ENCODE measurements at places on chromosomes 3 and 15. TPM values are rescaled to one million over a fixed set of nuclear protein-coding genes. Genes with fewer than 3 reads are reported as not detected.

Gene ATP13A5
- 0.55 TPM for polyA plus RNA-seq

DNA sequence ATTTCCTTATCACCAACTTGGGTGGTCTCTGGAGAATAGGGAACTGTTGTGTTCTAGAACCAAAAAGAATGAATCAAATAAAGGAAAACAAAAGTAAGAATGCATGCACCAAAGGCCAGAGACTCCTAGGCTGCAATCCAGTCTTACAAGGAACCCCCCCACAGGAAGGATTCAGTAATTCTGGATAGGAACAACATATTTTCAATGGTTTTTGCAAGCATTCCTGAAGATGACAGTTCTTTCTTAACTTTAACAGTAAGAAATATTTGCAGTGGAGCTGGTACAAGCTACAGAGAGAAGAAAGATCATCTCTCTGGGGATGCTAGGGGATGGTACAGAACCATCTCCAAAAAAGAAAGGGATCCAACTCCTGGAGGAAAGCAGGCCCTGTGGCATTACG lies 116.2 kb upstream of the CHRM5 start:
- DNase-seq = no peak

GRCh38 chr3:58325525-58325992 lies 7.1 kb upstream of the PXK start:
- no peak for DNase-seq

- no peak for DNase-seq
These were observed 3.1 kb downstream of the GP5 start for GRCh38 chr3:194395778-194396538.

Gene ELL3
- polyA plus RNA-seq = 5.6 TPM

DNA sequence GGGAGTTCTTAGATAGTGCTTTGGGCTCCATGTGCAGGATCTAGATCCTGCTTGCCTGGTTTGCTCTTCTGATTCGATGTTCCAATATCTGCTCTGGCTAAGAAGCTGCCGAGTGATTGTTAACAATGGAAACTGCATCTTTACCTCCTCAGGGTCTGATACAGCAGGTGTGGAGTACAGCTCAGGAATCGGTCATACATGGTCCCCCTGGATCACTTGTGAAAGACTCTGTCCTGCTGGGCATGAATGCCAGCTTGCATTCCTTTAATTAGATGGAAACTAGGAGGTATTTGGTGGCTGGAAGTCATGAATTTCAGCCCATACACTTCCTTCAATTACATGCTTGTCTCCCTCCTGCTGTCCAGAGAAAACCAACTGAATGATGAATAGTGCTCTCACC lies 95.3 kb downstream of the CHRNA7 start:
- DNase-seq = no peak

GRCh38 chr3:193711964-193712598 lies 119.1 kb downstream of the OPA1 start:
- DNase-seq = no peak

Gene CLDN16
- not detected for polyA plus RNA-seq

GRCh38 chr3:87041191-87041590 lies 50.2 kb upstream of the VGLL3 start:
- DNase-seq = no peak

GRCh38 chr15:38844736-38845135 lies 280.1 kb upstream of the RASGRP1 start:
- no peak for DNase-seq

Gene SMAD6
- 4.6 TPM for polyA plus RNA-seq

DNA sequence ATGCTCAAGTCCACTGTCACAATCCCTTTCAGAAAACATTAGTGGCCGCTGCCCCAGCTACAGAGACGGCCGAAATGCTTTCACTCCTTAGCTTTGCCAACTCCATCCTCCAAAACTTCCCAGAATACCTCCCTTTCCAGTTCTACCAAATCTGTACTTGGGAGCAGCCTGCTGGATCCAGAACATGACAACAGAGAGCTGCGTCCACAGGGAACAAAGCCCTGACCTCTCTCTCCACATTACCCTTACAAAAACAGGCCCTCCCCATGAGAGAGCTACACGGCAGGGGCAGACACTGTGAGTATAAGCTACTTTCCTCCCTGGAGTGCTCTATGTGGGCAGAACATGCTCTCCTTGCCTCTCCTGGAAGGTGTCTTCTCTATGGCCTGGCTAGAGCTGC lies 6.3 kb downstream of the RBM15B start:
- DNase-seq = no peak

DNA sequence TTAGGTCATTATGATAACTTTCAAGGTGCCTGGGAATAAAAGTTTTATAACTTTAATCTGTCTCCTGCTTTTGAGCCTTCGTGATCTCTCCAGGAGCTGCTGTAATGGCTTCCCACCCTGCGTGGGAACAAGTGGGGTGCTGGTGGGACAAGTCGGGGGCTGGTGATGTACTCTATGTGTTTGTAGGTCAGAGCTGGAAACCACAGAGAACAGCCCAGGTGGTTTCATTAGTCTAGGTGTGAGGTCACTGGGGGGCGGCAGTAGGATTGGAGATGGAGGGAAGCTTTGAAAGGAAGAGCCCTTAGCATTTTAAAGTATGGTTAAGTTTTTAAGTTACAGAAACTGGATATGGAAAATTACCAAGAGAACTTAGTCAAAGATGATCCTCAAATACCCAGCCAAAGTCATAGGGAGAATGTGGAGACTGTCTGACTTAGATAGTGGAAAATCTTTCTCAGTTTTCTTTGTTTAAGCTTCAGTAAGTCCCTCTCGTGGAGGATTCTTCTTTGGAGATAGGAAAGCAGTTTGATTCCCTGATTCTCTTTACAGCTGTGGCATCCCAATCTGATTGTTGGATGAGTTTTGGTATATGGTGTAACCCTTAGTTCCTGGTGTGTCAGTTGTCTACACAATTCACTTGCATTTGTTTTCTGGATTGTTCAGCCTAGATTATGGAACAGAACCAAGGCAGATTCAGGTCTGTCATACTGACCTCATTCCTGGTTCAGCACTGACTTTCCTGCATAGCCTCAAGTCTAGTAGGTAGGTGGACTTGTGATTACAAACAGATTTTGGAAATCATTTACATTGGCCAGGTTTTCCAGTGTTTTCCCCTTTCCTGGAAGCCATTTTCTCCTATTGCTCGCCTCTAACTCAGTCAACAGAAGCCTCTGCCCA lies 115.6 kb downstream of the FNDC3B start:
- DNase-seq = no peak

Gene ALS2CL
- polyA plus RNA-seq = 5.3 TPM

- DNase-seq = no peak
These were observed 753.5 kb upstream of the NECTIN3 start for GRCh38 chr3:110318108-110318507.

Gene SPESP1
- polyA plus RNA-seq = 1.6 TPM

Gene MRAS
- 4.4 TPM for polyA plus RNA-seq

Gene LMAN1L
- polyA plus RNA-seq = not detected

DNA sequence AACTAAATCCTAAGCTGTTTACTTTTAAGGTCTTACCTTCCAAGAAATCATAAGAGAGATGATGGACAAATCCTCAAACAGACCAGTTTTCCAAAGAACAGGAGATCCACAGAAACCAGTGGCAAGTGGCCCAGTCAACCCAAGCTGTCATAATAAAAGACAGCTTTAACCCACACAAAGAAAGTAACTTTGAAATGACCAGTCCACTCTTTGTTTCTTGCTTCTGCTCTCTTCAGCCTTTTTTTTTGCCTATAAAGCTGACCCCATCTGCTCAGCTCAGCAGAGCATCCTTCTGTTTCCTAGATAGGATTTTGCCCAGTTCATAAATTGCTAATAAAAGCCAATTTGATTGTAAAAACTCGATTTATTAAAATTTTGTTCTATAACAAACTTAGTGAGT lies 299.4 kb downstream of the OXSM start:
- no peak for DNase-seq

GRCh38 chr15:69824075-69824876 lies 273.4 kb downstream of the TLE3 start:
- DNase-seq = no peak
